ENCODE measurements at places on chromosomes 1 and 21.

GRCh38 chr1:99768104-99768503 lies 1.7 kb upstream of the FRRS1 start:
- DNase-seq = no peak

DNA sequence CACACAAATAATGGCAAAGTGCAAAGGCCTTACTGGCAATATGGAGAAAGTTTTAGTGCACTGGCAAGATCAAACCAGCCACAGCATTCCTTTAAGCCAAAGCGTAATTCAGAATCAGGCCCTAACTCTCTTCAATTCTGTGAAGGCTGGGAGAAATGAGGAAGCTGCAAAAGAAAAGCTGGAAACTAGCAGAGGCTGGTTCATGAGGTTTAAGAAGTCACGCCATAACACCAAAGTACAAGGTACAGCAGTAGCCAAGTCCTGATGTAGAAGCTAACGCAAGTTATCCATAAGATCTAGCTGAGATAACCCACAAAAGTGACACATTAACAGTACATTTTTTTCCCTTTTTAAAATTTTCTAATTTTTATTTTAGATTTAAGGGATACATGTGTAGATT lies 57.1 kb downstream of the SLC27A3 start:
- no peak for DNase-seq

DNA sequence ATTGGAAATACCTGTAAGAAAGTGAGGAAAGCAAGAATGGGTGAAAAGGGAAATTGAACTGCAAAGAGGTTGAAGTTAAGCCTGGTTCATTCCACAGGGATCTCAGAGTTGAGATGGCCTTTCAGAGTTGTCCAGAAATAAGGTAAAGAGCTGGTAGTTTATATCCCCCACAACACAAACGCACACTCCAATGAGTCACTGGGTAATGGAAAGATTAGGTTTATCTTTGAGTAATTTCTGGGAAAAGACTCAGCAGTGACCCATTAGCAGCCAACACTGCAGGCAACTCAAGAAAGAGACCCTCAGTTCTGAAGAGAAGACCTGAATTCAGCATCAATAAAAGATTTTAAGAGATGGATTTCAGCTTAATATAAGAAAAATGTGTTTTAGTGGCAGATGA lies 485.5 kb downstream of the PTPRC start:
- no peak for DNase-seq

- DNase-seq = no peak
Measured at GRCh38 chr1:231603598-231604275, 22.9 kb upstream of the DISC1 start.

DNA sequence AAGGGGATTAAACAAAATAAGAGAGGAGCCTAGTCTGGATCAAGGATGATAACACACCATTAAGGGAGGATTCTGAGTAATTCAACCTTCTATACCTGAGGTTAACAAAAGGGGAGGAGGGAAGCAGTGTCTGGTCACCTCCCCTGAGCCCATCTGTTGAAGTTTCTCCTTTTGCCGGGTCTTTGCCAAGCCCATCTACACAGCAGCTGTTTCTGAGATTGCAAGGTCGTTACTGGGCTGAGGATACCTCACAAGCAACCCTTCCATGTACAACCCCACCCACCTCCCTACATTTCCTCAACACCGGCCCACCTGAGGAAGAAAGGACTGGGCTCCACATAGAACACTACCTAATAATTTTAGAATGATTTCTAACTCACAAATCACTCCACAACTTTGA lies 26.3 kb downstream of the LRRC52 start:
- DNase-seq = no peak

- DNase-seq = no peak
Measured at GRCh38 chr1:92065042-92065441, 10.2 kb downstream of the SETSIP start.

- no peak for DNase-seq
Measured at GRCh38 chr1:226097866-226098625, 35.5 kb downstream of the H3-3A start.

GRCh38 chr1:243642936-243643335 lies 207.1 kb downstream of the AKT3 start:
- no peak for DNase-seq

- peak; percentile 21 for DNase-seq
Measured at GRCh38 chr1:169692756-169693460, 18.5 kb downstream of the SELL start.

- no peak for DNase-seq
Measured at GRCh38 chr1:1242461-1243265, 3.9 kb downstream of the C1QTNF12 start.

GRCh38 chr1:46659307-46659870 lies 8.8 kb downstream of the ATPAF1 start:
- DNase-seq = no peak

DNA sequence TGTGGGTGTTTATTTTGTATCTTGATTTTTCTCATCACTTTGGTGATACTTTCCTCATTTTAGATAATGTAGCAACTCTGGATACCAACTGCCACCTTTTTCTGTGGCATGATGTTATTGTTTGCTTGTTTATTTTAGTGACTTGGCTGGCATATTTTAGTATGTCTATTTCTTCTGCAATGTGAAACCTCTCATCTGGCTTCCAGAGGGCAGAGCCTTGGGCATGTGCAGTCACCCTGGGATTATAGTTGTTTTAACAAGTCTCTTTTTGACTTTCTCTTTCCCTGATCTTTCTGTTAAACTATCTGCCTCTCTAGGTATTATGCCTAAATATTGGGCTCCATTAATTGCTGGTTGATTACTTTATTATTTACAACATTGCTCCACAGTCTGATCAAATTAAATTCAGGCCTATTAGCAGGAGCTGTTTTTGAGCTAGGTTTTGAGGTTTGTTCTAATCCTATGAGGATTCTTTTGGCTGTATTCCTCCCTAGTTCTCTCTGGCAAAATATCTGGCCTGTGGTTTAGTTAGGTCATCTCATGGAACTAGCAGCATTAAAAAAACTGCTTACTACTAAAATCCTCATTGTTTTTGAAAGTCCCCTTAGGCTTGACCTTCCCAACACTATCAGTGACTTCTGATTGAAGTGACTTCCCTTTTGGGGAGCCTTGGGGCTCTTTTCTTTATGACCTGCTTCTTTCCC lies 86.4 kb upstream of the FAM78B start:
- DNase-seq = no peak

DNA sequence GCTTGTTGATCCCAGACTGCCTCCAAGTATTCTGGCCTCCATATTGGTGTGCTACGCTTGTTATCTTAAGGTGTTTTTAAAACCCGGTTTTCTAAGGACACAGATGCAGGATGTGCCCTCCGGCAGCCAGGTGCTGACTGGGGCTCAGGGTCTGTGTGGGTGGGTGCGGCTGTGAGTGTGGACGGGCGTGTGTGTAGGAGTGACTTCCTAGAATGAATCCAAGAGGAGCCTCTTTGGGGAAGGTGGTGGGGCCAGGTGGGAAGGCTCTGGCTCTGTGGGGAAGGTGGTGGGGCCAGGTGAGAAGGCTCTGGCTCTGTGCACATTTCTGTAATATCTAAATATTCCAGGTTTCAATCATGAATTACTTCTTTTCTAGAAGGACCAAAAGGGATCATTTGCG lies 12.8 kb upstream of the TSPEAR start:
- DNase-seq = no peak

- DNase-seq = no peak
Measured at GRCh38 chr1:200966934-200967333, 56.6 kb downstream of the KIF21B start.

DNA sequence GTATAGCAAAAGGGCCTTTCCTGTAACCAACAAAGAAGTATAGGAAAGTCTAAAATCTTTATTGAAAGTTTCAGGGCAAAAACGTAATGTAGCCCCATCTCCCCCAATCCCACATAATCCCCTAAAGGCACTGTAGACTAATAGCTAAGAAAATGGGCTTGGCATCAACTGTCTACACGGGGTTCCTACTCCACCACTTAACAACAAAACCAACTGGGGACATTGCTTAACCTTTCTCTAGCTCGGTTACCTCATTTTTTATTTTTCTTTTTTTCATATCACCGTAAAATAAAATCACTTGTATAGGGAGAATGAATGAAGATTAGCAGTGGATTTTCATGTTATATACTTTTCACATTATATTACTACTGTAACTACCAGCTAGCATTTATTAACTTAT lies 12.3 kb downstream of the MACF1 start:
- DNase-seq = no peak

DNA sequence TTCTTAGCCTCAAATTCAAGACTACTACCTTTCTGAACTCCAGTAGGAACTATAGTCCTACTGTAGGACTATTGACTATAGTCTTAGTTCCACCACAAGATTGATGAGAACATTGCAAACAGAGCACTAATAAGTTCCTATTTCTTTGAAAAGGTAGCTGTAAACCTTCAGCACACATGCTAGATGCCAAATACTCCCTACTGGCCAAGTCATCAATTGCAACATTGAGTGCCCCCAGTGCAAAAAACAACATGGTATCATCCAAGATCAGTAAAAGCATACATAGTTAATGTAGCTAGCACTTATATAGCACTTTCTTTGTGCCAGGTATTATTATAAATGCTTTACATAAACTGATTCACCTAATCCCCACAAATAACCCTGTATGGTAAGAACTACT lies 99.8 kb downstream of the MRPL39 start:
- DNase-seq = no peak

DNA sequence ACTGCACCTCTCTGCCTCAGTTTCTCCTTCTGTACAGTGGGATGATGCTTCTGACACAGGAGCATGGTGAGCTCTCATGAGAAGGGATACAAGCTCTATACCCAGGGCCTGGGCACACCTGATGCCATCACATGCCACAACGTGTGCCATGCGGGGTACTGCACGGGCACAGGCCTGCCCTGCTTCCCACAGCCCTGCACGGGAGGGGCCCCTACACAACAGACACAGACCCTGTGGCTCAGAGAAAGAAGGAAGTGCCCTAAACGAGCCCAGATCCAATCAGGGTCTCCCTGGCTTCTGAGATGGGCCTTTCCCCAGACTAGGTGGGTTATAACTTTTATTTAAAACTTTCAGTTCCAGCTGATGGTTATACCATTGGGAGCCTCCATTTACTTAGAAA lies 24.6 kb downstream of the C2CD2 start:
- no peak for DNase-seq

GRCh38 chr1:190226006-190226405 lies 251.7 kb downstream of the BRINP3 start:
- DNase-seq = no peak

- no peak for DNase-seq
Measured at GRCh38 chr1:68129536-68130250, 79.3 kb upstream of the DIRAS3 start.

DNA sequence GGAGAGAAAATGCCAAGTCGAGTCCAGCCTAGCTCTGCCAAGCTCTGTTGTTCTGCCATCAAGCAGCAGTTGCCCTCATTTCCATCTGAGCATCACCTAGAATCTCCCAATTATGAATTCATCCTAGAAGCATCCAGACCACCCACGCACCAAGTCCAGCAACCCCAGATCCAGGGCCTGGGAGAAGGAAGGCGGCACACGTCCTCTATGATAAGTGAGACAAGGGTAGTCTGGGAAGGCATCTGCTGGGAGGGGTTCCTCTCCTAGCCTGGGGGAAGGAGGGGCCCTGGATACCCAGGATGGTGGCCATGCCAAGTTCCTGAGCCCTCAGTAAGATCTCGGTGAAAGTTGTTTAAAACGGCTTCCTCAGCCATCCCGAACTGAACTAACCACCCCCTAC lies 70.7 kb downstream of the VWA5B1 start:
- no peak for DNase-seq

- no peak for DNase-seq
Measured at GRCh38 chr1:46719689-46720088, 775 bp upstream of the EFCAB14 start.

- DNase-seq = no peak
Measured at GRCh38 chr1:180923887-180924286, 11.2 kb downstream of the KIAA1614 start.

- no peak for DNase-seq
Measured at GRCh38 chr1:32761253-32761877, 55.8 kb downstream of the YARS1 start.

DNA sequence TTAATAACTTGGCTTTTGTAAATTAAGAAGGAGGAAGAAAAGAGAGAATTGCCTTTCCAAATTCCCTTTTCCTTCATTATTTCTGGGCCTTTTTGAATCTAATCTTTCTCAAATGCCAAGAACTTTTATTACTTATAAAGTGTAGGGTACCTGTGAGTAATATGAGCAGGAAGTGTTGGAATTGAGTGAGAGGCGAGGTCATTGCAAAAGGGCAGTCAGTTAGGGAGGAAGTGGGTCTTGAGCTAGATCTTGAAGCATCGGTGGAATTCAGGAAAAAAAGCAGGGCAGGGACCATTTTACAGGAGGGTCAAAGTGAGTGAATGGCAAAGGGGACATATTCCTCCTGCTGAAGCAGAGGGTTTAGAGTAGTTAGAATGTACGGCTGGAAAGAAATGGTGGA lies 23.4 kb downstream of the DDI2 start:
- DNase-seq = no peak

DNA sequence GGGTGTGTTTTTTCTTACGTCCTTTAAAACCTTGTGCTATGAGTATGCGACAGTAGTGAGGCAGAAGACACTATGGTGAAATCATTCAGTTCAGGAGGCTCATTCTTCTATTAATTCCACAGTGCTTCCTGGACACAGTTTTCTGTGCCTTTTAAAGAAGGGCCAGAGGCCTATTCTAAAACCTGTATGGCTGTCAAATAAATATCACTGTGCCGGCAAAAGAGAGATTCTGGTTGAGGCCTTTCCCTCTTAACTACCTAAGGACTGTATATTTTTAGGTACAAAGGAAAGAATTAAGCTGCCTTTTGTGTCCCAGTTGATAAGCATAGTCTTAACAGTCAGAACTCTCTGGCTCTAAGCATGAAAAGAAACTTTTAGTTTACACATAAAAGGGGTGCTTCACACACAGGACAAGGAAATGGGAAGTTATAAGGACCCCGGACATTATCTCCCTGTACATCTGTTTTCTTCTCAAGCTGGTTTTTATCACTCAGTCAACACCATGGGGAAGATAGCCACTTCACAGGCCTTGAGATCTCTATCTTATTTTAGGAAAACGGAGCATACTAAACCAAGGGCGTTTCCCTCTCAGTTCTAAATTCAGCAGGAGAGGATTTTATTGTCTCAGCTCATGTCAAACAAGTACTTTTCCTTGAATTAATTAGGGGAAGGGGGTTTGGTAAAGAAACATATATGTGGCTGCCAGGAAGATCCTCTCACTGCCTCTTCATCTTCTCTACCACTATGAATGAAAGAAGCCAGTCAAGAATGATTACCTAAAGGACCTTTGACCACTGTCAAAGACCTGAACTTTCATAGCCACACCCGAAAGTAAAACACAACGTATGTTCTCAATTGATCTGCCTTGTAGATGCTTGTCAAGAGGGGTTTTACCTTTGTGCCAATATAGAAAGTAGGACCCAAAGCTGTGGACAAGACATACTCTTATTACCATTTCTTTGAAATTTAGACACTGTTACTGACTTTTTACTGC lies 71.4 kb upstream of the HSPA13 start:
- DNase-seq = no peak
